ENCODE measurements at places on chromosomes 5 and 9.

- no peak for DNase-seq
These were observed 57.2 kb upstream of the CTSL start for GRCh38 chr9:87668722-87669121.

GRCh38 chr9:72524820-72525540 lies 3.6 kb downstream of the TMC1 start:
- peak; percentile 89 for DNase-seq

DNA sequence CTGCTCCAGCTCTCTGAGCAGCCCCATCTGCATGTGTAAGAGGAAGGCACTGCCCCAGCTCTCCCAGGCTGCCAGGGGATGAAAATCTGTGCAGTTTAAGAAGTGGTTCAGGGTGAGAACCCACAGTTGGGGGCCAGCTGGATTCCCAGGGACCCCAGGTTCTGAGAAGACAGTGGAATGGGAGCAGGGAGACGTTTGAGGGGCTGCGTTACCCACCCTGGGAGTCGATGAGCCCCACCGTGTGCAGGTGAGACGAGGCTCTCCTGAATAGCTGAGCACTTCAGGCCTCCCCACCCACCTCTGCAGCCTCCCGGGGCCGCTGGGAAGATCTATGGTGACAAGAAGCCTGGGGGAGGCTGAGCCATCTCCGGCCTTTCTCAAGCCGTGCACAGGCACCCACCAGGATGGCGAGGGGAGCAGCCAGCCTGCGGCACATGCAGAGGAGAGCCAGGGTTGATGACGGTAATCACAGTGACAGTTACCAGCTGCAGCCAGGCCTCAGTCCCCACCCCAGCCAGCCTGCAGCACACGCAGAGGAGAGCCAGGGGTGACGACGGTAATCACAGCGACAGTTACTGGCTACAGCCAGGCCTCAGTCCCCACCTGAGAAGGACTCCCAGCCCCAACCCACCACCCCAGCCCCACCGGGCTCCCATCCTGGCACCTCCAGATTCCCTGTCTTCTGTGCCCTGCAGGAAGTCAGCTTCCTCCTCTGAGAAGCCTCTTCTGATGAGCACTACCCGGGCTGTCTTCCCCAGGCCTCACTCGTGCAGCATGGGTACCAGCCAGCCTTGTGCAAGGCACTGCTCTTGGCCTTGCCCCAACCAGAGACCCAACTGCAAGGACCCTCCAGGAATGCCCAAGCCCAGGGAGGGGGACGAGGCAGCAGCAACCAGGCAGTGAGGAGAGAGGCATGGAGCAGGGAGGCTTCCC lies 150.8 kb upstream of the PPP1R26 start:
- no peak for DNase-seq

GRCh38 chr9:109005678-109006077 lies 7.6 kb downstream of the CTNNAL1 start:
- DNase-seq: no peak

GRCh38 chr5:59152701-59153245 lies 569.9 kb downstream of the RAB3C start:
- no peak for DNase-seq

- no peak for DNase-seq
These were observed 117.0 kb upstream of the GHR start for GRCh38 chr5:42306287-42306686.

- DNase-seq: peak; percentile 42
These were observed 167.6 kb upstream of the MSX2 start for GRCh38 chr5:174556756-174557155.

DNA sequence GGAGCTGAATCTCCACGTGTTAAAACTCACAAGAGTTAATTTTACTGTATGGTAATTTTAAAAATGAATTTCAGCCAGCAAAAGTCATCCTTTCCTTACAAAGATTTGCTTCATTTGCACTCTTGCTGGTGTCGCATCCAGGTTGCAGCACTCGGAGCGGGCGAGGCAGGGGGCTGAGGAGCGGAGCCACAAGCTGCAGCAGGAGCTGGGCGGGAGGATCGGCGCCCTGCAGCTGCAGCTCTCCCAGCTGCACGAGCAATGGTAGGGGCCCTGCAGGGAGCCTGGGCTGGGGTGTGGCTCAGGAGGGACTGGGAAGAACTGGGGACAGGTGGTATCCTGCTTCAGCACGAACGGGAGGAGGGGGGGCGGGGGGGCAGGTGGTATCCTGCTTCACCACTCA lies 27.1 kb downstream of the HNRNPH1 start:
- DNase-seq: no peak
